ENCODE measurements at places on chromosomes 4 and X. TPM values are rescaled to one million over a fixed set of nuclear protein-coding genes. Genes with fewer than 3 reads are reported as not detected.

- no peak for DNase-seq
Observed at GRCh38 chr4:7983296-7983695, 43.6 kb upstream of the AFAP1 start.

DNA sequence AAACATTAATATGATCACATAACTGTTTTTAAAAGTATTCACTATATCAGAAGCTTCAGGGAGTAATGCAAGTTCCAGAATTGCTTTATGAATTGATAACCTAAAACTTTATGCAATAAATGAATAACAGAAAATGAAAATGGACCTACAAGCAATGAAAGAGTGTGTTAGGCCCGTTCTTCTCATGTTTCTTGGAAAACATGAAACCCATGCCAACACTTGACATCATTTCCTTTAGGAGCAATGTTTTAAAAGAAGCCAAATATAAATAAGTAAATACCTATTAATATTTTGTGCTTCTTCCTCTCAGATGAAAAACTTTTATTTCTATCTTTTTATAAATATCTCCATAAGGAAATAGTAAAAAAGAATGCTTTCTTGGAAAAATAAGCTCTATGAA, 123.0 kb upstream of the GALNT7 start:
- no peak for DNase-seq

GRCh38 chr4:3248811-3249661, at the start of gene MSANTD1:
TSS of gene MSANTD1 (plus strand) at chr4:3249159. CDS start at chr4:3249223, 64 bp downstream.
- DNase-seq = peak; percentile 84

Gene CT45A1
- not detected for polyA plus RNA-seq

DNA sequence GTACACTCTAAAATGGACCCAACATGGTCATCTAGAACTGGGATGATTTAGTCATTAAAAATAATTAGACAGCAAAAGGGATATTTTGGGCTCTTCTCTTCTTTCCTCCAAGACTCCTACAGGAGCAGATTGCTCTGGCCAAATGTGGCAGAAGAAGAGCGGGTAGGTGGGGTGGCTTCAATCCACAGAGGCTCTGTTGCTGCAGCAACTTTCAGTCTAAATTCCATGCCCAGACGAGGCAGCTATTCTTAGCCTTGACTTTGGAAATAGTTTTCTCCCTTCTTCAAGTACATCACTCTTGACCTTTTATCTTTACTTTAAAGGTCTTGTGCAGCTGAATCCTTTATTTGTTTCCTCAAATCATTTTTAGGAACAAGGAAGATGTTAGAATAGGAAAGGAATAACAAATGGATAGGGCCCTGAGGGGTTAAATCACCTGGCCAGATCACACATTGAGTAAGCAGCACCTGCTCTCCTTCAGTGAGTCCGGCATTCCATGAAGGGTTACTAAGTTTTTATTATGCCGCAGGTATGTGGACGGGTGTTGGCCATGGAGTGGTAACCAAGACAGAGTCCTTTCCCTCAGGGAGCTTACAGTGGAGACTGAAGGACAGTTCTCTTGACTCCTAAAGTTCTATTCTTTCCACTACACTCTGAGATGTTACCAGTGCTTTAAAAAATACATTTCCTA, 19.3 kb upstream of the SORBS2 start:
- DNase-seq = no peak

DNA sequence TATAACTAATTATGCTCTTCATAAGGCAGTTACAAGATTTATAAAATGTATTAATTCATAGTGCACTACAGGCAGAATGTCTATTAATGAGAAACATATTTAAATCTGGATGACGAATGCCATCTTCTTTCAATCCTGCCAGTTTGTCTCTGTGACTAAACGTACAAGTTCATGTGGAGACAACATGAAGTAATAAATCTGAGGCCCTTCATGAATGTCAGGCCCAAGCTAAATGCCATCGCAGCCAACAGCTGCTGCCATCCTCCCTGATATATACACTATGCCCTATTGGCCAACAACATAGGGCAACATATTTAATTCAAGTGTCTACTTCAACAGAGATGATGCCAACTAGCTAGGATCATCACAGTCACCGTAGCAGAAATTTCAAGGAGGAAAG, 43.7 kb downstream of the TSPAN5 start:
- no peak for DNase-seq

Gene MAMLD1
- polyA plus RNA-seq = 7.5 TPM

Gene F8A1
- 11.9 TPM for polyA plus RNA-seq

DNA sequence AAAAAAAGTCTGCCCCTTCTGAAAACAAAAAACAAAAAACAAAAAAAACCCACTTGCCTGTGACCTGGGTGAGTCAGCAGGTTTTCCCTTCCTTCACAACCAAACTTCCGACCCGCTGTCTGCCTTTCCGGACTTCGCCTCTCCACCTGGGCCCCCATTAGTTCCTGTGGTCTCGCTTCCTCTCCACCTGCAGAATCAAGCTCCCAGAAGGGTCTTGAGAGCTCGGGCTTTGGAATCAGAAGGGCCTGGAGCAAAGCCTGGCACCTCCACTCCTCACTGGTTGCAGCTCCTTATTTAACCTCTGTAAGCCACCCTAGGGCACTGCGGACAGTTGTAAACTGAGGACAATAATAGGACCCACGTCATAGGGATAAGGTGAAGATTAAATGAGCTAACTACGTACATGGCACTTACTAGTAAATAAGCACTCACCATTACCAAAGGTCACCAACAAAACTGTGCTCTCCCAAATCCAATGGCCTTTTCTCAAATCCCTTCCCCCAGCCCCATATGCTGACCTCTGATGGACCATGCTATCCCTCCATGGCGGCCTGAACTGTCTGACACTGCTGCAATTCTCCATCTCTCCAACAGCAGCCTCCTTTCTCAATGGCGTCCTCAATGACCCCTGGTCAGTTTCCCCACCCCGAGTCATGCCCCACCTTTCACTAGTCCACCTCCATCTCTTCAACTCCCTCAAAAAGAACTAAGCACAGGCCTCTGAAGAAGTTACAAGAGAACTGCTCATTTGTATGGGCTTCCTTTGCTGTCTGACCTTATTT, 64.2 kb downstream of the IRF2 start:
- DNase-seq = no peak

- peak; percentile 39 for DNase-seq
Observed at GRCh38 chr4:52957835-52958631, 95.9 kb downstream of the RASL11B start.

Gene CT83
- not detected for polyA plus RNA-seq

- DNase-seq = no peak
Observed at GRCh38 chrX:38649674-38650647, 88.6 kb downstream of the TSPAN7 start.

Gene SLC2A9
- 10.0 TPM for polyA plus RNA-seq

- DNase-seq = no peak
Observed at GRCh38 chr4:183797445-183798300, 107.4 kb upstream of the STOX2 start.

GRCh38 chr4:47462799-47463234, 685 bp downstream of the COMMD8 start:
- no peak for DNase-seq

- no peak for DNase-seq
Observed at GRCh38 chr4:46839128-46839527, 69.9 kb downstream of the COX7B2 start.

GRCh38 chr4:74527049-74527448, 82.1 kb downstream of the AREG start:
- no peak for DNase-seq

DNA sequence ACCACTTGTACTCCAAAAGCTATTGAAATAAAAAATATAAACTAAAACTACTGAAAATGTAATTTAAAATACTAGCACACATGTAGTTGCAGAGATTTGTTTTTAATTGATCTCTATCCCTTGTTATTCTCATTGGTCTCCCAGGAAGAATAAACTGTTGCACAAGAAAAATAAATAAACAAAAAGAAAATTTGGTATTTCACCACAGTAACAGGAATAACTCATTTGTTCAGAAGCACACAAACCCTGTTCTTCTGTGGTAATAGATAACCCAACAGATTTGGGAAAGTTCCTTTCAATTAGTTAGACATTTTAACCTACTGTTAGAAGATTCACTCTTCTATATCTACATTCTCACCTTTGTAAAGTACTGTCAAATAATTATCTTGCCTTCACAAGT, 70.9 kb upstream of the APOOL start:
- DNase-seq = no peak

Measured in renal pelvis (tissue), 12 donors.